ENCODE measurements at places on chromosomes 6 and 20. TPM values are rescaled to one million over a fixed set of nuclear protein-coding genes. Genes with fewer than 3 reads are reported as not detected.

DYNLT2 gene
- 1.2 TPM for total RNA-seq

PAX1 gene
- not detected for total RNA-seq

SOX18 gene
- 135 TPM for total RNA-seq

EDEM2 gene
- 39.2 TPM for total RNA-seq

GRCh38 chr20:34337982-34338726, 24.9 kb upstream of the ITCH start:
- no peak for DNase-seq

DNA sequence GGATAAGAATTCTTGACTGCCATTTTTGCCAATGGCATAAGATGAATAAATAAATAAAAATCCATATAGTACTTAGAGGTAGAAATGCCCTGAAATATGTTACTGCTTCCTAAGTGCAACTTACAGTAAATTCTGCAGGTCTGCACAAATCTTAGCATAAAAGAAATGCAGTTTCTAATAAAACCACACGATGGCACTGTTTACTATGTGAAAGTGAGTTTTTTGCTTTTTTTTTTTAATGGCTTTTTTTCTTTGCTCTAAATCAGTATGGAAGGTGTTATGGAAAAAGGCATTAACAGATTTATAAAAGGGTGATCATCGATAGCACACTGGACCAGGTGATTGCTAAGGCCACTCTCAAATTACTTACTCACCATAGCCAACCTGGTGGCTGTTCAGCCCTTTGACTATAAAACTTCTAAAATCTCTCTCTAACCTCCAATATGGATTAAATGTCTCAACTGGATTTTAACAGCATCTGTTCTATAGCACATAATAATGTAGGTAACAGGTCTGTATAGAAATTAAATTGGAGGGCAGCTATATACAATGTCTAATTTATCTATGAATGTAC, 45.8 kb downstream of the AHI1 start:
- DNase-seq, result no peak

DNA sequence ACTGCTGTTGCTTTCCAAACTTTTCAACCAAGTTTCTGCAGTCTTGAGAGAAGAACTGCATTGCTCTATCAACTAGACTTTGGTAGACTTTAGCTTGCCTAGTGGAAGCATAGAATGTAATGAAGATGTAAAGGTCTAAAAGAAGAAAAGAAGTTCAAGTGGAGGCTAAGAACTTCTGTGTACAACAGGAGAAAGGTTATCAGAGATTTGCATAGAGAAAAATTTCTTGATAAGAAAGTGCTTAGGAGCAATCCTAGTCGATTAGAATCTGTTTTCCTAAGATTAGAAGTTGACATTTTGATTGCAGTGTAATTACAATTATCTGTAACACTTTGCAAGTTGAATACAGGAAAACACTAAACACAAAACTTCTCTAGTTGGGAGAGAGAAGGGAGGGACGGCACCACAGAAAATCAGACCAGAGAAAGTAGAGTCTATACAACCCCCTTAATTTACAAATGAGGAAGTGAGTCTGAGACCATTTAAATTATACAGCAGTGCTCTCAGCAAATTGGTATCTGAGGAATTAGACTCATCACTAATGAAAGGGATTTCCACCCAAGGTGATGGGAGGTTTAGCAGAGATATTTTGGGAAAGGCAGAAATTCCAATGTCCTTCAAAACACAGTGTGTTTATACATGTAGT, 194.3 kb upstream of the MARCKS start:
- no peak for DNase-seq

DNA sequence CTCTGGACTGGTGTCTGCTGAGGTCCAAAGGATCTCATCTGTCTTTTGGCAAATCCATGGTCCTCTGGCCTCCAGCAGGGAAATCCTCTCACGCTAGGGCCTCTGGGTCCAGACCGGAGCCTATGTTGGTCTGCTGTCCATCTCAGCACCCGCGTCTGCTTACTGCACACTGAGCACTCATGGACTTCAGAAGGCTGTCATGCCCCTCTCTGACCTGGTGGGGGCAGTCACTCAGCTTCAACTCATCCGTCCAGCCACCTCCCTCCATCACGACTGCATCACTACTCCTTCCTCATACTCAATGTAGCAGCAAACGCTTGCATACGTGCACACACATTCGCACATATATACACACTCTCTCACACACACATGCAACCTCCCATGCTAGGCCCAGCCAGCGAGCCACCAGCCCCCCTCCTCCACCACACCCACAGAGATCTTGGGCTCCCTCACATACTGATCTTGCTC, 33.3 kb downstream of the GABRR2 start:
- DNase-seq, result no peak

DNA sequence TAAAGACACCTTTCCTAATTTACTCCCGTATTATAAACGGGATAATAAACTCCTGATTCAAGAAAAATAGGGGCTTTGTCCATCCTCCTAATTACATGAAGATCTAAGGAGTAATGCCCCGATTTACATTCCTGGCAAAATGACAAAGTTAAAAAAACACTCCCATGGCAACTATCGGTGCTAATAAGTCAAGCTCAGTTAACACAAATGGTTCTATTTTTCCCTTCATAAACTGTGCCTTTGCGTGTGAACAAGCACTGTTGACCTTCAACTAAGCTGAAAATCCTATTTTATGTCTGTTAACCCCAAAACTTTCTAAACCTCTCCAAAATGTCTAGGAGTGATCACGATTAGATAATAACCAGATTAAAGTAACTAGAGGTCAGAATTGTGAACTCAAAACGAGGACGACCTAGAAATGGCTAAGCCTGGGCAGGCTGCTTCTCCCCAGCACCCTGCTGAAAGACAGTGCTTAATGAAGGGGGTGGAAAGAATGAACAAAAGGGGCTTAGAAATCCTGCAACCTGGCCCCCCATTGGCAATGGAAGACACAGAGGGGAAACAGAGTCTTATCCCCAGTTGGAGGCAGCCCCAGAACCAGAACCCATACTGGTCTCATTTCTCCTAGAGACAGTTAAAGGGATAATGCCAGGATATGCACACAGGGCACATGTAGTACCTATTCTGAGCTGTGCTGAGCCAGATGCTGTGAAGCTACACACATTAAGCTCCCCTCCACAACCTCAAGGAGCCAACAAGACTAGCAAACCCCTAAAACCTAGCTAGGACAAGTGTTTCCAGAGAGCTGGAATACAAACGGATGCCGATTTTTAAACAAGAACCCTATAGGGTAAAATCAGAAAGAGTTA, 23.0 kb downstream of the SLC23A2 start:
- no peak for DNase-seq

DNA sequence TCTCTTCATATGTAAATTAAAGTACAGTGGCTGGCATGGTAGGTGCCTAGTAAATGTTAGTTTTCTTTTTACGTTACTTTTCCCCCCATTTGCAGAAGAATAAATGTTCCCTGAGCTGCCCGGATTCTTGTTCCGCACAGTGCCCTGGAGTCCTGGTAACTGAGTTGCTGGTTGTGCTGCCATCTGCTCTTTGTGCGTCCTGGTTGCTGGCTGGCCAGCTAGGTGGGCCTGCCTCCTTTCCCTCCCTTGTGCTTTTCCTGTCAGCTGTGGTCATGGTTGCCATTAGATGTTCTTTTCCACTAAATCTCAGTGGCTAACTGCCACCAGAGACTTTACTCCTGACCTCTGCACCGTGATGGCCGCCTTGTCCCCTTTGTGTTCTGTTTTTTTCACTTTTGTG, 28.6 kb downstream of the CEP43 start:
- DNase-seq, result no peak

Data from upper lobe of right lung (tissue), 1 donor.